Breast epithelium (tissue), 4 donors: ENCODE measurements at places on chromosomes 16 and 17.

DNA sequence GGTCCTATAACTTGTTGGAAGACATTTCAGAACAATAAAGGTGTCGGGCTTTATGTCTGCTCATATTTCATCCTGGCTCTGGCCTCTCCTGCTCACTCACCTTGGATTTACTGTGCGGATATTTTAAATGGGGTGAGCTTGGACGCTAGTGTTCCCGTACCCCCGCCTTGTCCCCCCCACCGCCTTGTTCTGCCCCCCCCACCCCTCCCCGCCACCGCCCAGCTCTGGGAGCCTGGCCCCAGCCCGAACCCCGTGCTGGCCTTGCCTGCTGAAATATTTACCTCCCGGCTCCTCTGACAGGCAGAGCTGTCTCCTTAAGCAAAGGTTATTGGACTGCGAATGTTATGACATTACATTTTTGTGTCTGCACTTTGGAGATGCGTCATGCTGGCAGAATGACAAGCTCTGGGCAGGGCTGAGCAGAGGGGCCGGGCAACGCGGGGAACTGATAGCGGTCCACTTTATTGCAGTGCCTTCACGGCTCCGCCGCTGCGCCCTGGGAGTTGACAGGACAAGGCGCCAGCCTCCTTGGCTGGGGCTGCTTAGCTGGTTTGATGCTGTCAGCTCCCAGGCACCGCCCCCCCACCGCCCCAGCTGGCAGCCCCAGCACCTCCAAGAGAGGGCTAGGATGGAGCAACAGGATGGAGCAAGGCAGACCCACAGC, 222.5 kb upstream of the GSE1 start:
- DNase-seq: peak; percentile 68

GRCh38 chr17:46029627-46030026, 30.6 kb downstream of the STH start:
- DNase-seq: no peak

DNA sequence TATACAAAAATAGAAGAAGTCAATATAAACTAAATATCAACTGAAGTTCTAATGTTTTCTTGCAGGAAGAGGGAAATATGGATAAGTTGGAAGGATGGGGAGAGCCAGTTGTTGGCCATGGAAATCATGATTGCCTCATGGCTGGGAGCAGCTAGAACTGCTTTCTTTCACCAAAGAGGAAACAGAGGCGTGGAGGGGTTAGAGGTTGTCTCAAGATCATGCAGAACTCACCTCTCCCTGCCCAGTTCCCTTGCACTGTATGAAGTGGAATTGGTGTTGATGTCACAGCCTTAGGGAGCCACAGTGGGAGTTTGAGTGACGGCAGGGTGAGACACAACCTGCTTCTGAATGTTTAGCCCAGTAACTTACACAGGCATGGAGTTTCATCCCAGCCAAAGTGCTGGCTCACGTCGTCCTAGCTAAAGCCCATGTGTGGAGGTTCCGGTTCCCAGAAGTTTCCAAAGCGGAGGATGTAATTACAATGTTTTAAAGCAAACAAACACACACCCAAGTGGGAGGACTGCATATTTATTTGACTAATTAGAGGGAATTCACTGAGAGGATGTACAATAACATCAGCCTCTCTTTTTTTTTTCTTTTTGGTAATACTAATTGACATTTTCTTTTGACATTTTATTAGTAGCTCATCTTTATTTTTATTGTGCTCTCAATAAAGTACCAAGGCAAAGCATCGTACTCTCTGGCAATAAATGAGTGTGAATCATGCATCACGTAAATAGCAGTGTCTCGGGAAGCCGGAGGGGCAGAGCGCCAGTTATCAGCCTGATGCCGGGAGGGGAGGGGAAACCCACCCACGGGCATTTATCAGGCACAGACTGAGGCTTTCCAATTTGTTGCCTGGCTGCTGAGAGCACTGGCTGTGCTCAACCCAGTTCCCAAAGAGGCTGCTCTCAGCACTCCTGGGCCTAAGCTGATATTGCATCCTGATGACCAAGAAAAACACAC, 118.7 kb upstream of the CDH5 start:
- peak; percentile 46 for DNase-seq

- DNase-seq: no peak
These were observed 32.5 kb downstream of the ABCC12 start for GRCh38 chr16:48123104-48123788.

GRCh38 chr17:78797213-78797612, 15.1 kb upstream of the CYTH1 start:
- no peak for DNase-seq

DNA sequence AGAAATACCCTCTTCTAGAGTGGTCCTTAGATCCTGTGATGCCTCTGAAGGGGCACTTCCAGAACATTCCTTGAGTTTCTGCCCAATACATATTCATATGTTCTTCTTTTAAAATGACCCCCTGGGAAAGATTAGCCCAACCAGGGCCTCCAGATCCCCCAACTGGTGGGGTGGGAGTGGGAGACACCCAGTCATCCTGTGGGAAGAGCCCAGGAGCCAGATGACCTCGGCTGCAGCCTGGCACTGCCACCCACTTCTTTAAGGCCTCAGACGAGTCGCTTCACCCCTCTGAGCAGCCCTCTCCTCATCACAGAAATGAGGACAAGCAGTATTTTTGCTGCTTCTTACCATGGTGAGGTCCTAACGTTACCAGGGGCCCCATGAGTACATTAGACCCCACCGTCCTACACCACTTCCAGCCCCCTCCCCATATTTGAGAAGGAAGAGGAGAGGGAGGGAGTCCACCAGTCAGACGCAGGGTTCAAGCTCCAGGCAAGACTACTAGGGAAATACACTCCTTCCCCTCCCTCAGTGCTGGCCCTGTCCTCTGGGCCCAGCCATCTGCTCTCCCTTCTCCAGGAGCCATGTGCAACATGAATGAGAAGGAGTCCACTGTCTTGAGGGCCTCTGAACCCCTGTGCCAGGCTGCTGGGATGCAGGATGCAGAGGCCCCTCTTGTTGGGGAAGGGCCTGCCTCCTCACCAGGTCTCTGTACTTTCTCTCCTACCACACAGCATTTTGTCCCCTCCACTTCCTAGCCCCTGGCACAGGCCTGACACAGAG, 11.8 kb downstream of the MPO start:
- no peak for DNase-seq

DNA sequence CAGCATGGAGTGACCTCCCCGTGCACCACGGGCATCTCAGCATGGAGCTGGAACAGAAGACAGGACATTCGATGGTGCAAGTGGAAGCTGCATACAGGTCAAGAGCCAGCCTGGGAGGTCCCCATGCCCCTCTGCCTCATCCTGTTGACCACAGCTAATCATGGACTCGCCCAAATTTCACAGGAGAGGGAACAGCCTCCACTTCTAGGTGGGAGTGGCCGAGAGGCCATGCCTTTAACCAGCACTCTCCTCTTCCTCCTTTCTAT, 3.8 kb upstream of the SLC47A2 start:
- no peak for DNase-seq

- peak; percentile 81 for DNase-seq
These were observed 5.0 kb upstream of the SPATA20 start for GRCh38 chr17:50541716-50542688.

DNA sequence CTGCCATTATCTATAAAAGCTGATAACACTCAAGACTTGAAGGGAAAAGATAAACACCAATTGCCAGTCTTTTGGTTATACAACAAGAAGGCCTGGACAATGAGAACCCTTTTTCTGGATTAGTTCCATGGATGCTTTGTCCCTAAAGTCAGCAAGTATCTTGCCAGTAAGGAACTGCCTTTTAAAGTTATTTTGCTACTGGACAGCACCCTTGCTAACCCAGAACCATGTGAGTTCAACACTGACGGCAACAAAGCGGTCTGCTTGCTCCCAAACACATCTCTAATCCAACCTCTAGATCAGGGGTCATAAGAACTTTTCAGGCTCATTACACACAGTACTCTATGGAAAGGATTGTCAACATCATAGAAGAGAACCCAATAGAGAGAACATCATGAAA, 25.3 kb upstream of the ABCA6 start:
- no peak for DNase-seq

GRCh38 chr17:69869667-69870066, 205.4 kb upstream of the KCNJ16 start:
- DNase-seq: no peak

GRCh38 chr17:74234486-74234885, 21.1 kb downstream of the TTYH2 start:
- DNase-seq: no peak

DNA sequence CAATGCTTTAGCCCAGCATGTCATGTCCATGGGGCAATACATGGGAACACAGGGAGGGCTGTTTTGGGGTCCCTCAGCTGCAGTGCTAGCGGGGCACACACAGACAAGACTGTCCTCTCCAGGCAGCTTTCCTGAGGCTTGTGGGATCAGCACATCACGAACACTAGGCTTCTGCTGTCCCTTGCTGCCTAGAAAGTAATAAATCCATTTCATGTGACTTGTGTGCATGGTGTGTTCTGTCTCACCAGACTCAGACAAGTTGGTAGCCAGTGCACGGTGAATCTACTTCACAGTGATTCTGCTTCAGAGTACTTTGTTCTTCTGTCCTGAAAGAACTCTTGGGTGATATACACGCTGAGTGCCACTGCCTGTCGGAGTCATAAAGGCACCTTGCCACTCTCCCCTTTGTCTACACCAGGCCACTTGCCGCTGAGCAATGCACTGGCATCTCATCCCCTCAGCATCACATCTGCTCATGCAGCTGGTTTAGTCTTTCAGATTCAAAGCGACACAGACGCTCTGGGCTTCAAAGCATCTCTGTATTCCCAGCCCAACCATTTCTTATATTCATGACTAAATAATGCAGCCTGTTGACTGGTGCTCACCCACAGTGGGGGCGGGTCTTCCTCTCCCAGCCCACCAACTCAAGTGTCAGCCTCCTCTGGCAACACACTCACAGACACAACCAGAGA, 95.2 kb upstream of the COX10 start:
- DNase-seq: no peak

- no peak for DNase-seq
These were observed 608.3 kb upstream of the SALL1 start for GRCh38 chr16:51759329-51759728.

- DNase-seq: no peak
These were observed 218.2 kb upstream of the HSBP1 start for GRCh38 chr16:83589576-83589975.

DNA sequence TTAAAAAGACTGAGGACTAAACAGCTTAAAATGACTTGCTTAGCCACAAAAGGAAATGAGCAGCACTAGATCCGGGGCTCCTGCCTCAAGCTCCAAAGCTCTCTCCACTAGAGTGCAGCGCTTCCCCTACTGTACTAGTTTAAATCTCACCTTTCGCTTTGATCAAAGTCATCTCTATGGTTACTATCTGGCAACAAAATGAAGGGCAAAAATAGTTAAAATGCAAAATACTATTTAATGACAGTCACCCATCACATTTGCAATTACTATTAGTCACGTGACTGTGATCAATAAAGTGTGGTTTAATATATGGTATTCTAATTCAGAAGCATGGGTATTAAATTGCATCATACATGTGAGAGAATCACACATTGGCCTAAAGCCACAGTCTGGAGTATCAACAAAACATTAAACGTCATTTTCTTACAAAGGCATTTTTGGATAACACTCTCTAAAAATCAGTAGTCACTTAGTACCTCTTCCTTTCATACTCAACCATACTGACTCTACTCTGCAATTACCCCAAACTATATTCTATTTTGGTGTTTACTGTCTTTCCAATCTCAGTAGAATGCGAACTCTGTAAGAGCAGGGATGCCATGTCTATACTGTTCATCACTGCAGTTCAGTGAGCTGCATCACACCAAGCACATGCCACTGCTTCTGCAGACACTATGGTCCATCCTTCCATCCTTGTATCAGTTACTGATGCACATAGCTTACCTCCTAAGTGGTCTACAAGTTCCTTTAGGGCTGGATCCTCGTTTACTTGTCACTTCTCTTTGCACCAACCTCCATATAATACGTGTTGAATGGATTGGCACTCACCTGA, 6.2 kb downstream of the PSMD12 start:
- DNase-seq: no peak

GRCh38 chr17:61496174-61496956, 44.1 kb downstream of the TBX4 start:
- no peak for DNase-seq

DNA sequence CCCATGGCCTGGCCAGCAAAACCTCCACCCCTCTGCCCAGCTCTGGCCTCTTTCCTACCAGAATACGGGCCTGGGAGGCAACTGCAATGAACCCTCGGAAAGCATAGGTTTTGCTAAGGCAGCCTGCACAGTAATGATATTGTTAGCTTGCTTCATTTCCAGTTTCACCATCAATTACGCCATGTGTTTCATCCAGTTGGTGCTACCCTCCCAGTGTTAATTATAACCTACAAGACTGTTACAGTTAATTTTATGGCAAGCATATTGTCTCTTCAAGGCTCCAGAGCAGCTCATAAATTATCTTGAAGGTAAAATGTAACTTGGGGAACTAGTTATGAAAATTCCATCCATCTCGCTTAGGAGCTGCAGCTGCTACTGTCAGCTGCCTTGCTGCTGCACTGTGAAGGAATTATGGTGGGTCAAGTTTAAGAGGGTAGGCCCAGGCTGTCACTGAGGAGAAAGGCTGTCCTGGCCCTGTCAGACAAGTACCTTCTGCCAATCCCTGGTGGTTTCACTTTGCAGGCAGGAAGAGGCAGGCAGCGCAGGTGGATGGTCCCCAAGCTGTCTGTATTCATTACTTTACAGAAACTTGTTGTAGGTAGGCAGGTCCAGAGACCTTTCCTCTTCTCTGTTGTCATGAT, 242.9 kb downstream of the FTO start:
- DNase-seq: no peak

DNA sequence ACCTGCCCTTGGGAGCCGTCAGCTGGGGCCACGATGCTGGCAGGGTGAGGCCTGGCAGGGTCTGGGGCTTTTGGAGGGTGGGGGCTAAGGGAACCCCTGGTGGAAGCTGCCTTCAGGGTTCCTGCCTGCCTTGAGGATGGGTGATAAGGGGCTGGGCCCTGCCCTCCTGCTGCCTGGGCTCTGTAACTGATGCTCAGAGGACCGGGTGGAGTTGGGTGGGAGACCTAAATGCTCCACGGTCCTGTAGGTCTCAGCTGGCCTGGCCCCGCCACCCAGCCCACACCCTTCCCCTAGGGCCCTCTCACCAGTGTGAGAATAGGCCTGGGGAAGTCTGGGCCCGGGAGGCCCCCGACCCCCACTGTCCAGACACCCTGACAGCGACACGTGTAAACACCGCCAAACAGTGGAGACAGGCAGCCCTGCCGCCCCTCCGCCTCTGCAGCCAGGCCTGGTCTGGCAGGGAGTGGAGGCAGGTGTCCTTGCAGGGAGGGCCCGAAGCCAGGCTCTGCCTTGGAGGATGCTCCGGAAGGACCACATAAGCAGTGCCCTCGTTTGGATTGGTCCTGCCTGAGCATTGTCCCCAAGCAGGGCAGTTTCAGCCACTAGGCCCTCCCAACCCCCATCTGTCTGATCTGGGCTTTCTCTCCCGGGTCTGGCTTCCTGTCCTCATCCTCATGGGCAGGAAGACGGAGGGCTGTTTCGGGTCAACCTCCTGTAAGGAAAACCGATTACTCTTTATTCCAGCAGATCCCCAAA, 6.5 kb upstream of the BAHCC1 start:
- DNase-seq: no peak

- no peak for DNase-seq
These were observed 5.4 kb upstream of the MMD start for GRCh38 chr17:55426851-55427586.

GRCh38 chr17:75511610-75512575, 3.4 kb downstream of the CASKIN2 start:
- no peak for DNase-seq
